ENCODE measurements at places on chromosomes 7 and 10.
A peak's percentile ranks its signal among the peaks of the same experiment; 100 is the strongest.

DNA sequence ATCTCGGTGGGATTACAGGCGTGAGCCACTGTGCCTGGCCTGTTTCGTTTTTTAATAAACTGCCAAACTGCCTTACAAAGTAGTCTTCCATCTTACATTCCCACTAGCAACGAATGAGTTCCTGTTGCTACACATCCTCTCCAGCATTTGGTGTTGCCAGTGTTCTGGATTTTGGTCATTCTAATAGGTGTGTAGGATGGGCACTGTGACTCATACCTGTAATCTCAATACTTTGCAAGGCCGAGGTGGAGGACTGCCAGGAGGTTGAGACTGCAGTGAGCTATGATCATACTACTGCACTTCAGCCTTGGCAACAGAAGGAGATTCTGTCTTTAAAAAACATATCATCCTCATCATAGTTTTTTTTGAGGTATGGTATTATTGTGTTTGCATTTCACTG is 21.4 kb upstream of the RSBN1L start:
- DNase-seq = no peak

GRCh38 chr10:130169136-130169859 is 33.1 kb downstream of the GLRX3 start:
- no peak for DNase-seq

- DNase-seq = peak; percentile 9
These were observed 45.8 kb upstream of the SKAP2 start for GRCh38 chr7:26910221-26910620.

DNA sequence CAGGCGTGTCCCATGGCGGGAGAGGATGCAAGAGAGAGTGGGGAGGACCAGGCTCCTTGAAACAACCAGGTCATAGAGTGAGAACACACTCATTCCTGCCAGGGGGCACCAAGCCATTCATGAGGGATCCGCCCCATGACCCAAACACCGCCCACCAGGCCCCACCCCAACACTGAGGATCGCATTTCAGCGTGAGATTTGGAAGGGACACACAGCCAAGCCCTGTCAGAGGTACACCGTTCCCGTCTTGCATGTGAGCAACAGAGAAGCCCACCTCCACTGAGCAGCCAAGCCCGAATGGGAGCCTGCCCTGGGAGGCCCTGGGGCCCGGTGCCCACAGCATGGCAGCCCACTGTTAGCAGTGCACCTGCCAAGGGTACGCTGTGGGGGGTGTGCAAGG is 7.9 kb upstream of the ARPC1B start:
- DNase-seq = no peak

- no peak for DNase-seq
These were observed 95.3 kb downstream of the HDAC9 start for GRCh38 chr7:18590744-18591340.

DNA sequence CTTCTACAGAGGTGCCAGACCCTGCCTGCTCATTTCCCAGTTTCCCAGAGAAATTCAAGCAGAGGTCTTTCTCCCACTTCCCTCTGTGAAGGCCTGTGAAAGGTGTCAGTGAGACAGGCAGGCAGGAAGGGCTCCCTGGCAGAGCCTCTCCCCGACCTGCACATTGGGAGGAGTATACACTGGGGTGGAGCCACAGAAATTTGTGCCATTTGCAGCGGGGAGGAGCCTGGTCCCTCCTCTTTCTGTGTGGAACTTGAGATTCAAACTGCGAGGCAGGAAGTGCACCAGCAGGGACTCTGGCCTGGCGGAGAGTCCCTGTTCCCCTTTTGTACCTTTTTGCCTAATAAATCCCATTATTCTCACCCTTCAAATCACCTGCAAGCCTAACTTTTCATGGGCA is 54.6 kb upstream of the OPN4 start:
- no peak for DNase-seq

DNA sequence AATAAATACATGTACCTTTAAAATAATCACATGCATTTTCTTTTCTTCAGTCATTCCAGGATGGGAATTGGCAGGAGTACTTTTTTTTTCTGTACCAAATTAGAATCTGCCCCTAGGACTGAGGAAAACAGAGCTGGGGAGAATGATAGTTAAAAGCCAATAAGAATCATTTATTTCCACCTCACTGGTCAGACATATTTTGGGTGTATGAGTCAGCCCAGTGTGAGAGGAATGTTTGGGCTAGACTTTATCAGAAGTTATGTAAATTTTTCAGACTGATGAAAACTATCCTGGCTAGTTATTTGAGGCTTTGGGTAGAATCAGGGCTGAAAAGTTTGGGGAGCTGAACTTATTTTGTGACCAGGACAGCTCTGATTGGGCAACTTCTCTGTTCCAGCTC is 303.1 kb upstream of the NPSR1 start:
- no peak for DNase-seq

- no peak for DNase-seq
These were observed 168.2 kb downstream of the CACNA2D1 start for GRCh38 chr7:82275342-82275741.

DNA sequence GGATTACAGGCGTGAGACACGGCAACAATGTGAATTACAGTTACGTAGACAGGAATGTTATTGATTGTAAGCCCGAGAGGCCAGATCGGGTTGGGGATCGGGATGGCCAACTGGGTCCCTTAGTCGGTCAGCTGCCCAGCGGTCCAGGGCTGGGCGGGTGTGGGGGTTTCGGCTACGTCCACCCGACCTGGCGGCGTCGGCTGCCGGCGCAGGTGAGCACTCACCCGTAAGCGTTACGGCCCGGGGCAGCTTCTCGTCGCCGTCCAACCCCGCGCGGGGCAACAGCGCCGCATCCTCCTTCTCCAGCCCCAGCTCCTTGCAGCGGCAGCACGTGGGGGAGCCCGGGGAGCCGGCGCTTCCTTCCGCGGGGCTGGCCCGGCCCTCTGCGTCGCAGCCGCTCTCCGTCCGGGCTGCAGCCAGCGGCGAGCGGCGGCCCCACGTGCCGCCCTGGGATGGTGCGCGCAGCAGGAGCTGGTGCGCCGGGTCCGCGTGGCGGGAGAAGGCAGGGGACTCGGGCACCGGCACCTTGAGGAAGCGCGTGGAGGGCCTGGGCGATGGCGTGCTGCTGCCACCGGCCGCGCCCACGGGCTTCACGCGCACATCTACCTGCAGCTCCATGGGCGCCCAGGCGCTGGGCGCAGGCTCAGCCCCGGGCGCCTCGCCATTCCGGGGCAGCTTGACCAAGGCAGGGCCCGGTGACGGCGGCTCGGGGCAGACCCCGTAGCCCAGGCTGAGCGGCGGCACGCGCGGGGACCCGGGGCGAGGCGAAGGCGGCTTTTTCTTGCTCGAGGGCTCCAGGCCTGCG is 609 bp downstream of the KLRG2 start:
- DNase-seq = no peak

- no peak for DNase-seq
These were observed 18.4 kb upstream of the PDGFA start for GRCh38 chr7:537911-538634.

GRCh38 chr7:36079446-36080025 is 73.5 kb upstream of the EEPD1 start:
- no peak for DNase-seq

GRCh38 chr10:103111918-103112877 is 80.9 kb downstream of the NT5C2 start:
- no peak for DNase-seq

- DNase-seq = no peak
These were observed 60.0 kb downstream of the POLR1F start for GRCh38 chr7:19648791-19649190.

- DNase-seq = no peak
These were observed 11.1 kb downstream of the MSRB2 start for GRCh38 chr10:23106331-23107072.

DNA sequence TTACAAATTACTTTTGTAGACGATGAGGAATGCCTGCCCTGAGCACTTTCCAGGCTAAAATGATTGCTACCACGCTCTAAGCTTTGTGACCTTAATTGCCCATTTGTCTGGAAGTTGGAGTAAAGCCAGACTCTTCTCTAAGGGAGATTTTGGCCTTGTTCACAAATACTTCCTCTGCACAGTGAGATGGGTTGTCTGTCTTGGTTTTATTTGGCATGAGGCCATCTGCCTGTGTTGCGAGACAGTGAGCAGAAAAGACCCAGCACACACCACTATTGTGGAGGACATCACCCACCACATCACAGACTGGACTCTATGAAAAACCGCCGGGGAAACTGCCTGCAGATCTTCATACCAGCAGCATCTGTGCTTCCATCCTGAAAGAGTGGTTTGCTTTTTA is 138.4 kb downstream of the BICC1 start:
- DNase-seq = no peak

DNA sequence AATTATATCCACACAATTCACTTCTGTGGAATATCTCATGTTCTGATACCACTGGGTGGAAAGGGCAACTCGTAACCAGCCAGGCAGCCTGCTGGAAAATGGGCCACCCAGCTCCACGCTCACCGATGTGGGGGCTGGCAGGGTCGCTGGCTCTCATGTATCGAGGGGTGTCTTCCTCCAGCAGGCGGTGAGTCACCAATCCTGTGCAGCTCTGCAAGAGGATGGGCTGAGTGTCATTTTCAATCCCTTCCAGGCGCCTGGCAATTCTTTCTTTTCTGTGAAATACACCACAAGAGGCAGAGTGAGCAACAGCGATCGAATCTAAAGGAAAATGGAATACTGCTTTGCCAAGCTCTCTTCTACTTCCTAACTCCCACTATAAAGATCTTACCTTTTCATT is 80.1 kb downstream of the SVIL start:
- no peak for DNase-seq

DNA sequence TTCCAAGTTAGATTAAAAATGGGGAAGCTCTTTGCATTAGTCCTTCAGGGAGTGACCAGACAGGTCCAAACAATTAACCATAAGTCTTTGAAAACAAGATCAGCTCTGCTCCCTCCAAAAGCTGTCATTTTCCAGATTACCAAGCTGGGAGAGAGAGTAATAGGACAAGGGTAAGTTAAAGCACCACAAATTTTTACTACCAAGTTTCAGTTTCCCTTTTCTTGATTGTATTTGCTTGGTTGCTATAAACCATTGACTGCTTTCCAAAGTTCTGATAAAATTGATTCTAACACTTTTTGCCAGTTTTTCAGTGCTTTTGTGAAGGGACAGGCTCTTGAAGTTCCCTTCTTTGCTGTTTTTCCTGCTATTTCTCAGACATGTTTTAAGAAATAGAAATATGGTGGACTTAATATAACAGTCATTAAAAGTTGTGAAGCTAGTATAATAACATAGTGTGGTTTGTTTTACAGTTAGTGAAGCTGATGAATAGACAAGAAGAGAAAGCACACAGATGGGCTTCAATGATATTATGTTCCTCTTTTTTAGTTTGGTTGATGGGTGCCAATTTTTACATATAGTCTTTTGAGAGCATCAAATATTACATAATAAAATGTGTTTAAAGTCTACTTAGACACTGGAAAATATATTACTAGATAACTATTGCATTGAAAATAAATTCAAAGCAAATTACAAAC is 40.0 kb upstream of the ZNF365 start:
- DNase-seq = no peak

DNA sequence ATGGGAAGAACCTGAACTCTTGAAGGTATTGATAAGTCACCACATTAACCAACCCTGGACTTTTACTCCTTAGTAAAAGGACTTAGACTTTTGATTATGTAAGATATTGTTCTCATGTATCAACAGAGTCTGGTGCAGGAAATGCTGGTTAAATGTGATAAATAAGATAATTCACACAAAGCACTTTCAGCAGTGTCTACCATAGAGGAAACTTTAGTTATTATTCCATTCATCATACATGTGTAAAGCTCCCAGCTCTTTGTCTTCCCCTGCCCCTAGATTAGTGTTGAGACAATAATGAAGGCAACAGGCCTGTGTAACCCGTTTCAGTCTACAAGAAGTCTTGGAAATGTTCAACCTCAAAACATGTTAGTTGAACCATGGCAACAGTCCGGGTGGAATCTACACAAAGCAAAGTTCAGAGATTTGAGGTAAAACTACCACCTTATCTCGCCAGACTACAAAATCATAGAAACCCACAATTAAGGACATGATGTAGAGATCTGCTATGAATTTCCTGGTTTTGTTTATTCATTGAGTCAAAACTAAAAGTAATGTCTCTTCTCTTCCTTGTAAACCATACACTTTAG is 109.9 kb upstream of the ADO start:
- no peak for DNase-seq

- no peak for DNase-seq
These were observed 81.5 kb upstream of the SMIM30 start for GRCh38 chr7:113199841-113200240.

DNA sequence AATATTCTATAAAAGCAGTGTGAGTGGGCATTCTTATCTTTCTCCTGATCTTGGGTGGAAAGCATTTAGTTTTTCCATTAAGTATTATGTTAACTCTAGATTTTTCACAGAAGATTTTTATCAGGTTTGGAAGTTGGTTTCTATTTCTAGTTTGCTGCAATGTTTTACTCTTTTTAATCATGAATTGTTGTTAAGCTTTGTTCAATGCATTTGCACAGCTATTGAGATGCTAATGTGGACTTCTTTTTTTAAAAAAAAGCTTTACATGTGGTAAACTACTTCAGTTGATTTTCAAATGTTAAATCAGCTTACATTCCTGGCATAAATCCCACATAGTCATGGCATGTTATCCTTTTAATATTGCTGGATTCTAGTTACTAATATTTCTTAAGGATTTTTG is 363.6 kb upstream of the NRP1 start:
- no peak for DNase-seq

DNA sequence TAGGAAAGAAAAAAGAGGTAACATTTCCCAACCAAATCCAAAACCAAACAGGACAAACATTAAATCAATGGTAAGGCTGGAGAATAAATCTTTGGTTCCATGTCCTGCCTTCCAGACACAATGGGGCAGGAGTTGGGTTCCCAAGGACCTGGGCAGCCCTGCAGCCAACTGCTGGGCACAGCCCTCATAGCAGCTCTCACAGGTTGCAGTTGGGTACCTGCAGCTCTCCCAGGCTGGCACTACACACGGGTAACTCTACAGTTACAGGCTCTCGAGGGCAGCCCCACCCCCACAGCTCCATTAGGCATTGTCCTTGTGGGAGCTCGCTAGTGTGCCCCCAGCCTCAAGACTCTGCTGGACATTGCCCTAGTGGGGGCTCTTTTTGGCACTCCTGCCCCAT is 7.5 kb downstream of the GRB10 start:
- DNase-seq = no peak

DNA sequence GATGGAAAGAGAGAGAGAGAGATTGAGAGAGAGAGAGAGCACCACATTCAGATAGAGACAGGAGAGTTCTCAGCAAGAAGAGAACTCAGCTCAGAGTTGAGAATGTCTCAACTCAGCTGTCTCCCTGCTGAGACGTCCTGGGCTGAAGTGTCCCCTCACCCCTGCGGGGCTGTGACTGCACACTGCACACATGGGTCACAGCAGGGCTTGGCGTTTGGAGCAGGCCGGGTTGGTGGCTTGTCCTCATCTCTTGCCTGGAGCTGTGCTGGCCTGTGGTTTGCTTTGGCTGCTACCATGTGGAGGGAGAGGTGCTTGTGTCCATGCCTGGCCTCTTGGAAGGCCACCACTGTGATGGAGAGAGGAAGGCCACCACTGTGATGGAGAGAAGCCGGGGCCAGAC is 167.9 kb downstream of the RNF216 start:
- no peak for DNase-seq

GRCh38 chr10:58898854-58899573 is 277.4 kb upstream of the PHYHIPL start:
- no peak for DNase-seq

Data from CD8-positive, alpha-beta T cell (primary cell).